ENCODE measurements at places on chromosomes 2 and 18. TPM values are rescaled to one million over a fixed set of nuclear protein-coding genes. Genes with fewer than 3 reads are reported as not detected.

Gene KIF1A
- not detected for total RNA-seq

Gene HOXD12
- not detected for total RNA-seq

DNA sequence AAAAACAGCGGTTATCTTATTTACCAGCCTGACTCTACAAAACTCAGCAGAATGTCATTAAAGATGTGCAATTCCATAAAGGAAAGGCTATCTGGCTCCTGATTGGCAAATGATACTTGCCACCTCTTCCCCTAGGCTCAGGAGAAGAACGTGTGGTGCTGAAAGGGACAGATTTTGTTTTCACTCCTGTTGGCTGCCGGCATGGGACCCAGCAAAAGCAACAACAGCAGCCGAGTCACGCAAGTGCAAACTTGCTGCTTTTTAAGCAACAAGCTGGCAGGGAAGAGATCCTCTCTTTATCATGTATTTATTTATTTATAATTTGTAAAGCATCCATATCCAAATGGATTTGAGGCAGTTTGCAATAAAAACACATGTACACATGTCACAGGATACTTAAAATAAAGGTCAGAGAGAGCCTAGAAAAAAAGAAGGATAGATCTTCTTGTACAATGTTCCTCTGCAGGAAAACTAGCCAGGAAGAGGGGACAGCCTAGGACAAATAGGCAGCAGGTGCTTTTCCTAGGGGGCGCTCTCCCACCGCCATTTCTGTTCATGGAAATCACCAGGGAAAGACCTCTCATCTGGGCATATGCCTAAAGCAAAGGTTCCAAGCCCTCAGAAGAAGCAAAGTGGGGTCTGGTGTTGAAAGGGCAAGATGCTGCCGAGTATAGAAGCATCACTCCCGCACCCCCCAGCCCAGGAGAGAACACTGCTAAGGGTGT lies 799.3 kb downstream of the BCL11A start:
- H3K27me3 ChIP-seq: no peaks in the 10 kb centered on the region
- H3K27ac ChIP-seq: no peak overlapping the region
- no peaks in the 10 kb centered on the region for H3K4me1 ChIP-seq
- H3K4me3 ChIP-seq: no peak overlapping the region
- H3K36me3 ChIP-seq: no peaks in the 10 kb centered on the region

- H3K4me3 ChIP-seq: no peak overlapping the region
- no peaks in the 10 kb centered on the region for H3K4me1 ChIP-seq
- H3K27me3 ChIP-seq: no peaks in the 10 kb centered on the region
- H3K27ac ChIP-seq: no peak overlapping the region
Measured at GRCh38 chr18:52766002-52766545, 426.1 kb downstream of the DCC start.
